NCI-H526 treated with DMSO at 0.1 percent for 48 hours (cell line): ENCODE measurements at places on chromosomes 5 and 9.

- no peak for DNase-seq
Observed at GRCh38 chr5:175652741-175653663, 4.9 kb upstream of the HRH2 start.

DNA sequence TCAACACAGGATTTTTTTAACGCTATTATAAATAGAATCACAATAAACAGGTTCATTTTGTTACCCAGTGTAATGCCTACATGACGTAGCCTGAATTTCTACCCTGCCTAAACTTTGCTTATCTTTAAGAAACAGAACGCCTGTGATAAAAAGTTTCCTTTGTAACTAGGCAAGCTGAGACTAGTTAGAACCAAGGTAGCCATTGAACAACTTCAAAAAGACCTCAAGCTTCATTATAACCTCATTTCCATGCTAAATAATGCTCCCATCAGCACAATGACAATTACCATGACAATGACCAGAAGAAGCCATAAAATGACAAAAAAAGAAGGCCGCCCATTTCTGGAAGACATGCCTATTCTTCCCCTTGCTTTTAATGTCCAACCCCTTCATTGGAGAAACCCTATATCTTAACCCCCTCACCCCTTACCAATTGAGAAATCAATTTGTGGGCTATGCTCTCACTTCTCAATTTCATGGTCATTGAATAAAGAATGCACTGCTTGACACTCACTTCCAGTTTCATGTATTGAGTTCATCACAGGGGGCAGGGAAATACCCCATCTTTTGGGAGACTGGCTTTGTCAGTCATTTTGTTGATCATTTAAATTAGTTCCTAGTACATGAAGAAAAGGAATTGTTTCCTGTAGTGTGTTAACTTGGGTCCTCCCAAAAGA, 276.8 kb downstream of the MCTP1 start:
- no peak for DNase-seq

- no peak for DNase-seq
Observed at GRCh38 chr9:95788021-95788420, 87.5 kb upstream of the ERCC6L2 start.

DNA sequence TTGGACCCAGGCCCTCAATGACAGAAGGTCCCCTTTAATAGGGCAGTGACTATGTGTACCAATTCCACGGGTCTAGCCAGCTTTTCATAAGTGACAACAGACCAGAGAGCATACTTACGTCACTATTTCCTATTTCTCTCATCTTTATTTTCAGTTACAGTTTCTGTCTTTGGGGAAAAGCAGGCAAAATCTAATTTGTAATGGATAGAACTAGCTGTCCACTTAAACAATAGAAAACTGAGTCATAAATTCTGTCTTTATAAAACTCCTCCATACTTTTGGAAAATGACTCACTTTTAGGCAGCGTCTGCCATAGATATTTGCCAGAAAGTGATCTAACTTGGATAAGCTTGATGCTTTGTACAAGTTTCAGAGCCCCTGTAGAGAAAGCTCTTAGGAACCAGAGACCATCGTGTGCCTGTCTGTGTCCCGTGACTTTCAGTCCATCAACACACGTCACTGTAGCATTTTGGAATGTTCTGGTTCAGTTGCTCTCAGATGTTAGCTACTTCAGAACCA, 101.9 kb downstream of the F2RL2 start:
- no peak for DNase-seq

- no peak for DNase-seq
Observed at GRCh38 chr5:54873691-54874090, 111.7 kb downstream of the ESM1 start.
